ENCODE measurements at places on chromosomes 3 and 15.

DNA sequence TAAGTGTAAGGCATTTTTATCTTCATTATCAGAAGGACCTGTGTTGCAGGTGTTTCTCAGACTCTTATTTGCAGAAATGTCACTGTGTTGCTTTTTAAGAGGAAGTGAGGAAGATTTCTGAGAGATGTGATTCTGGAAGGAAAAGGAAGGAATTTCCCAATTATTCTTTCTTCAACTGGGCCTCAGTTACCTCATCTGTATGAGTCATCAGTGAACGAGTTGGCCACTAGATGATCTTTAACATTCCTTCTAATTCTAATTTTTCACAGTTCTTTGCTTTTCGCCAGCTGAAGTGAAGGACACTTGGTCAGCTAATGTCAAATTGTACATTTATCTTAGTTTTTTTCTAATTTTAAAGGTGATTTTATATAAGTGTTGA is 28.9 kb downstream of the CLEC3B start:
- DNase-seq, result no peak

GRCh38 chr15:31252171-31252785 is 74.4 kb upstream of the KLF13 start:
- no peak for DNase-seq

- DNase-seq, result peak; percentile 75
These were observed 621 bp downstream of the ANXA2 start for GRCh38 chr15:60396958-60397771.

DNA sequence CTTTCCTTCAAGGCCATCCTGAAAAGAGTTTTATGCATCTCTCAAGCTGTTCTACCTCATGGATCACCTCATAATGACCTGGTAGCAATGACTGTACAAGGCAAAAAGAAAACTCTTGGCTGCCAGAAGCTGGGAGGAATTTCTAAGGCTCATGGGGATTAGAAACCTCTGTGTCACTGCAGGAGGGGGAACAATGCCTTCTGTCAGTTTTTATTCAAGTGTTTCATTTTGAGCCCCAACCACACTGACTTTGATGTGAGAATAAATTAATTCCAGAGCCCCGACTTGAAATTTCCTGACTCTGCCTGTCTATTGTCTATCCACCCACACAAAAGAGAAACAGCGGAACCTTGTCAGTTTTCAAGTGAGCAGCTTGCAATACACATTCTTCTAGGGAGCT is 58.7 kb upstream of the MRPL3 start:
- no peak for DNase-seq

GRCh38 chr3:134407239-134407625 is 33.0 kb upstream of the AMOTL2 start:
- DNase-seq, result no peak

DNA sequence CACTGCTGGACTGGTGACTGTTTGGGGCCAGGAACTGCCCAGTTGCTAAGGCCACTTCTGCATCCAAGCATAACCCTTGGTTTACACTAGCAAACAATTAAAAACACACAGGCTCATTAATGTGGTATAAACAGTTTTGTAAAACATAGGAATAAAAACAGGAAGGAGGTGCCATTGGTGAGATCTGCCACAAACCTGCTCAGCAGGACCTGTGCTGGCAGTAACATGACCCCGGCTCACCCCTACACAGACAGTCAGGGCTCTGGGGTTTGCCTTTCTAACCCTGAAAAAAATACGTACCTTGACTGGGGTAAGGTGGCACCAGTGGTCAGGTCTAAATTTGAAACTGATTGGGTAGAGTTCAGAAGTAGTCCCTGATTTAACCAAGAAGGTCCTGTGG is 76.2 kb downstream of the ATP1B3 start:
- DNase-seq, result no peak

DNA sequence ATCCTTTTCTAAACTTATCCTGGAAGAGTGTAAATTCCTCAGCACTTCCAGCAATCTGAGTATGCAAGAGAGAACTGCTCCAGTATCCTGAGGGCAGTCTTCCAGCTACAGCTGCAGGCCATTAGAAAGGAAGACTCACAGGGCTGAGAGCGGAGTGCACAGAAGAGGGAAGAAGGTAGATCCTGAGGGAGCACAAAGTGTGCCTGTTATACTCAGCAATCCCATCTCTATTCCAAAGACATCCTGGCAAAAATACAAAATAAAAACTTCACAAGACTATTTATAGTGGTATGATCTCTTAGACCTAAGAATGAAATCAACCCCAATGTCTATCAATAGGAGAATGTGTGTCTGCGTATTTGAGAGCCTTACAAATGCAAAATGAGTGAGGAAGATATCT is 292.0 kb downstream of the ZIC1 start:
- no peak for DNase-seq

GRCh38 chr3:152517502-152517901 is 248.8 kb downstream of the MBNL1 start:
- no peak for DNase-seq

GRCh38 chr3:11632564-11632963 is 11.2 kb downstream of the VGLL4 start:
- DNase-seq, result no peak

- no peak for DNase-seq
These were observed 54.6 kb upstream of the MYZAP start for GRCh38 chr15:57537072-57537471.

DNA sequence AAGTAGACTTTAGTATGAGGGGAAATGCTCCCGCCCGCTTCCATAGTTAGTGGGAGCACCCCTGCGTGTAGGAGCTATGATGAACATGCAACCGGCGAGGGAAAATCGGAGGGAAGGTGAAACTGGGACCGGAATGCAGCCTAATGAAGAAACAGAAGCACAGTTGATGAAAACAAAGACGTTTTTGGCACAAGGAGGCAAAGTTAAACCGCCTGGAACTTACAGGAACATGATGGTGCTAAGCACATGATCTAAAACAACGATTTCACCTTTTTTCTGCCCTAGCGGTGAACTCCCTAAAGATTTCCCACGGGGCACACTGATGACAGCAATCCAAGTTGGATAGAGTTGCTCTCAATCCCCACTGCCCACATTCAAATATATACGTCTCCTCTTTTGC is 49.4 kb upstream of the SPATA12 start:
- no peak for DNase-seq

- DNase-seq, result no peak
These were observed 378.4 kb upstream of the AGTR1 start for GRCh38 chr3:148319161-148319915.

DNA sequence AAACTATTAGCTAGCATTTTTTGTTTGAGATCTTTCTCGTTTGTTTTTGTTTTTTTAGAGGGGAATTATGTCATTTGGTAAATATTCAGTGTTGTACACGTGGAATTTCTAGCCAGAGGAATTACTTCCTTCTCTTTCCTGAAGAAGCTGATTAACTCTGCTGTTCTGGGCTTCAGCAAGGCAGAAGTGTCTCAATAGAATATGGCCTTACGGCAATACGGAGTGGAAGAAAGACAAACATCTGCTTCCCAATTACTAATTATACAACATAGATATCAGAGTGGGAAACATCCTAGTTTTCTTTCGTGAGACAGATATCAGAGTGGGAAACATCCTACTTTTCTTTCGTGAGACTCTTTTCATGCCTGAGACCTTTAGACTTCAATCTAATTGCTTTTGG is 11.9 kb downstream of the P3H2 start:
- DNase-seq, result no peak

DNA sequence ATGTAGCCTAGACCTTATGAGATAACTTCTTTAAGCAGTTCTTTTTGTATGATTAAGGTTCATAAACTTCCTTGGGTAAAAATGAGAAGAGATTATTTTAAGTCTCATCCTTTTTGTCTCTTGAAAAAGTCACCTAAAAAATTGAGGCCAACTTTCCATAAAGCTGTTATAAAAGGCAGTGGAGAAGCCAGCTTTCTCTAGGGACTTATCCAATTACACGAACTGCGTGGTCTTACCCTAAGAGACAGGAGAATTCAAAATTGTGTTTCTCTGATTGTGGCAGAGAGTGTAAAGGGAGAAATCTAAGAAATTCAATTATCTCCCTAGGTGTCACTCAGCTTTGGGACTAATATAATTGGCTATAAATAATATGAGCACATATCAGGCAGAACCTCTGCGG is 262.0 kb downstream of the SHOX2 start:
- no peak for DNase-seq
